Neural progenitor cell (in vitro differentiated cells): ENCODE measurements at places on chromosomes 1 and 21. TPM values are rescaled to one million over a fixed set of nuclear protein-coding genes. Genes with fewer than 3 reads are reported as not detected.

TMOD4 gene
- total RNA-seq: not detected in 2 replicates

TCP10L gene
- total RNA-seq: 0.59 and 3.7 TPM in 2 replicates

LCE1F gene
- total RNA-seq: not detected in 2 replicates

PSMB2 gene
- total RNA-seq: 29.7 and 33.2 TPM in 2 replicates

SPRR2E gene
- not detected in 2 replicates for total RNA-seq

GNAT2 gene
- 0.25 TPM in 1 of 2 replicates, not detected in the other for total RNA-seq

MCOLN2 gene
- total RNA-seq: 0.11 and 0.59 TPM in 2 replicates
